ENCODE measurements at places on chromosomes 11 and 22. TPM values are rescaled to one million over a fixed set of nuclear protein-coding genes. Genes with fewer than 3 reads are reported as not detected.

GRCh38 chr22:27128461-27129085 lies 471.2 kb downstream of the MIAT start:
- no peak overlapping the region for H3K27ac ChIP-seq
- no peaks in the 10 kb centered on the region for H3K4me1 ChIP-seq
- H3K27me3 ChIP-seq: peaks cover 4% of the 10 kb centered on the region
- no peak for DNase-seq
- H3K4me3 ChIP-seq: no peak overlapping the region

DNA sequence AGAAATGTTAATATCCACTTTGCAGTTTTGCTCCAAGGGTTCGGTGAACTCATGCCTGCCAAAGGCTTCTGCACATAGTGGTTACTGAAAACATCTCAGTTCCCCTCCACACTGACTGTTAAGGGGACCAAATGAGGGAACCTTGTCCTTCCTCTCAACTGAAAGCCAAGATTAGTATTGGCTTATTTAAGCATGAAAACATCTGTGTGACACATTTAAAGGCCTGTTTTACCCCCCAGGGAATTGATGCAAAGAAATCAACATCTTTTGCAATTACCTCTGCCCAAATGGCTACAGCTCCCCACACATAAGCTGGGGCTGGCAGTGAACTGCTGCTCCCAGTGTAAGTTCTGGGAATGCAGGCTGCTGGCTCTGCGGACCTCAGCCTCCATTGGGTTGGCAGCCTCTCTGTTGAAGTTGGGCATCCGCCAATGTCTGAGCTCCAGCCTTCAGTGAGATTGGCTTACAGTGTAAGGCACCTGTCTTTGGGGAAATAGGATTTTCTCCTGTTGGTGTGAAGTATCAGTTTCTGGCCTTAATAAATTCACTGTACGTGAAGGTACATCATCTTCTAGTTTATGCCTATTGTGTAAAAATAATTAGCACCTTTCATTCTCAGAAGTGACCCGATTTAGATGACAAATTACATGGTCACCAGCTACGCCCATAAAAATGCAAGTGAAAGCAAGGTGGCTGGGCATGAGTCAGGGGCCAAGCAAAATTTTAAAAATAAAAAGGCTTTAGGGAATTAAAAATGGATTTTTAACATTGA lies 213.4 kb upstream of the SYN3 start:
- no peaks in the 10 kb centered on the region for H3K36me3 ChIP-seq
- DNase-seq: no peak
- no peaks in the 10 kb centered on the region for H3K27me3 ChIP-seq

DNA sequence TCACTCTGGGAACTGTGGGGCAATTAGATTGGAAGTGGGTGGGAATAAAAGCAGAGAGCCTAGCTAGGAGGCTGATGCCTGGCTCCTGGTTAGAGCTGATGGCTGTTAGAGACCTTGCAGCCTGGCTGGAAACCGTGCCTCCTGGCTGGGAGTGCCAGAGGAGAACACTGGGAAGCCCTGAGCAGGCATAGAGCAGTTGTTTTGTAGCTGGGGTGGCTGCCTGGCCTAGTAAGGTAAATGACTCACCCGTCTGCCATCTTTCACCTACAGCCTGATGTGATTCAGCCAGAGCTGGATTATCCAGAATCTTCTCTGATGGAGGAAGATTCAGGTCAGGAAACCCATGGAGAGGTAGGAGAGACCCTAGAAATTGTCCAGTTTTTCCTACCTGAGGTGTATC lies 6.1 kb downstream of the UQCR10 start:
- H3K4me1 ChIP-seq: peaks cover 8% of the 10 kb centered on the region
- no peak for DNase-seq
- H3K27me3 ChIP-seq: no peaks in the 10 kb centered on the region
- H3K36me3 ChIP-seq: peaks cover 24% of the 10 kb centered on the region

- peaks cover 2% of the 10 kb centered on the region for H3K4me1 ChIP-seq
- H3K4me3 ChIP-seq: no peak overlapping the region
- no peak for DNase-seq
- no peaks in the 10 kb centered on the region for H3K27me3 ChIP-seq
- H3K27ac ChIP-seq: no peak overlapping the region
Measured at GRCh38 chr11:5280582-5281102, 10.9 kb upstream of the HBE1 start.

GRCh38 chr11:105489446-105489845 lies 120.4 kb upstream of the GRIA4 start:
- no peak for DNase-seq
- no peak overlapping the region for H3K27ac ChIP-seq
- H3K4me1 ChIP-seq: no peaks in the 10 kb centered on the region

DNA sequence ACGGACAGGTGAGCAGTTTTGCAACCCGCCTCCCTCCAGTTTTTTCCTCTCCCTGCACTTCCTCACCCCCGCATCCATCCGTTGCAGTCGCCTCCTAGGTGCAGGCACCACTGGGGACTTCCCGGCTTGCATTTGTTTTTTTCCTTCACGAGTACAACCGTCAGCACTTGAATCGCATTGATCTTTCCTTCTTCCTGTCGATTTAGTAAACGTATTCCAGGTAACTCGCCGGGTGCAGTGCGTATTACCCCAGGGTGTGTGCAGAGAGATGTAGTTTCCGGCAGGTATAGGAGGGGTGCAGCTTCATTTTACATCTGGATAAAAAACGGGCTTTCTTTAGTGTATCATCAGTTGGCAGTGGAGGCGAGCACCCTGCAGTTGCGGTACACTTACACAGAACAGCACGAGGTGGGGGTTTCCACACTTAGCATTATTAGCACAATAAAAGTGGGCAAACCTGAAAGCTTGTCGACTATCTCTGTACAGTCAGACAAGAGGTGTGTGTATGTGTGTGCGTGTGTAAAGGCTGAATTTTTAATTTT lies at the start of gene SORL1-AS1:
Gene SORL1-AS1, minus strand, starts transcription at position 359 of the 542 bp plus-strand sequence.
- no peaks in the 10 kb centered on the region for H3K27me3 ChIP-seq
- peak within 1 kb of the TSS; percentile 91 for H3K27ac ChIP-seq
- H3K4me3 ChIP-seq: peak within 1 kb of the TSS; percentile 90
- DNase-seq: peak; percentile 33

DNA sequence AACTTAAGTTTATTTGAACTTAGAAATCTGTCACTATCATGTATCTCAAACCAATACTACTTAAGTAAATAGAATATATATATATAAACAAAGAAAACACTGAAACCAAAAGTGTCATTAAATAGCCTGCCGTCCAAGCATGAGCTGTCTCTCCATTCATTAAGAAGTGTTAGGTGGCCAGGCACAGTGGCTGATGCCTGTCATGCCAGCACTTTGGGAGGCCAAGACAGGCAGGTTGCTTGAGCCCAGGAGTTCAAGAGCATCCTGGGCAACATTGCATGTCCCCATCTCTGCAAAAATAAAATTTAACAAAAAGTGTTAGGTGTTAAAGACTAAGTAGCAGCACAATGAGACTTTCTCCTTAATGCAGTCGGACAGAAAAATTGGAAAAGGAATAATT lies 14.0 kb downstream of the CD6 start:
- no peak for DNase-seq
- peaks cover 85% of the 10 kb centered on the region for H3K36me3 ChIP-seq
- peak overlapping the region; percentile 83 for H3K4me3 ChIP-seq
- no peaks in the 10 kb centered on the region for H3K27me3 ChIP-seq
- peaks cover 83% of the 10 kb centered on the region for H3K4me1 ChIP-seq

- H3K4me1 ChIP-seq: peaks cover 16% of the 10 kb centered on the region
- no peak overlapping the region for H3K4me3 ChIP-seq
- no peak for DNase-seq
- H3K36me3 ChIP-seq: peaks cover 17% of the 10 kb centered on the region
Measured at GRCh38 chr22:41538583-41538982, 5.7 kb downstream of the POLR3H start.

GRCh38 chr11:34356913-34357700 lies 703 bp downstream of the ABTB2 start:
- no peak overlapping the region for H3K27ac ChIP-seq
- H3K36me3 ChIP-seq: peaks cover 37% of the 10 kb centered on the region
- DNase-seq: peak; percentile 56
- H3K27me3 ChIP-seq: peaks cover 36% of the 10 kb centered on the region
- peaks cover 40% of the 10 kb centered on the region for H3K4me1 ChIP-seq
- peak overlapping the region; percentile 92 for H3K4me3 ChIP-seq

DNA sequence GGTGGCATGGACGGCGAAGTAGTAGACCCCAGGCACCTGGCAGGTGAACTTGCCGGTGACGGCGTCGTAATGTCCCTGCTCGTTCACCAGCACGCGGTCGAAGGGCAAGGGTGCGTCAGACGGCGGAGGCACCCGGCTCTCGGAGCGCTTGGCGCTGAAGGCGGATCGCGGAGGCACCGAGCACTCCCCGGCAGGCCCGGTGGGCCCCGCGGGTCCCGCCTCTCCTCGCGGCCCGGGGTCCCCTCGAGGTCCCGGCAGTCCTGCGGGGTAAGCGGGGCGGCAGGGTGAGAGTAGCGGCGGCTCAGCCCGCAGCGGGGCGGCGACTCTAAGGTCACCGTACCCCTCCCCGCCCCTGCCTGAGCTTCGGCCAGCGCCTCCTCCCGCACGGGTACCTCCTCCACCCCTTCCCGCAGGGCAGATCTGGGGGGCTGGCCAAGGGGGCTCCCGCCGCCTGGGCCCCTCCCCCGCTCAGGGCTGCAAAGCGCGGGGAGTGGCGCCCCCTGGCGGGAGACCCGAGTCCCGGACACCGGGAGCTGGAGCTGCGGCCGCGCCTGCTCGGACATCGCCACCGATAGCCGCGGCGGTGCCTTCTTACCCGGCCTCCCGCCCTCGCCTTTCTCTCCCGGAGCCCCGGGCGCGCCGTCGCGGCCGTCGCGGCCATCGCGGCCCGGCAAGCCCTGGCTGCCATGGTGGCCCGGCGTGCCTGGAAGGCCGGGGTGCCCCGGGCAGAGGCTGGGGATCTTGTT lies 921 bp downstream of the C1QTNF5 start:
- no peak overlapping the region for H3K27ac ChIP-seq
- peak overlapping the region; percentile 44 for H3K4me3 ChIP-seq
- peaks cover 33% of the 10 kb centered on the region for H3K4me1 ChIP-seq
- DNase-seq: peak; percentile 45

DNA sequence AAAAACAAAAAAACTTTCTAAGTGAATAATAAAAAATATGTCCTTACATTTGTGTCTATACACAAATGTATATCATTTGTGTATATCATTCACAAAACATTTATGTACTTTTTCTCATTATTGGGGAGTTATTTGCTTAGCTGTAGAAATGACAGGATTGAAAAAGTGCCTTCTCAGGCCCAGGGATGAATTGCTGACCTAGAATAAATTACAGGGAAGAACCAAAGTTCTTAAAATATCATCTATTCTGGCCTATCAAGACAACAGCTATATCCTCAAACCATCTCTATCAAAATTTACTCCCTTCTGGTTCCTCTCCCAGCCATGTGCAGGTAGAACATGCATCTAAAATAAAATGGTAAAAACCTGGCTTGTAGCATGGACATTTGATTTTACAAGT lies 1.9 kb upstream of the RAB6A start:
- peaks cover 19% of the 10 kb centered on the region for H3K27me3 ChIP-seq
- no peak overlapping the region for H3K27ac ChIP-seq
- no peak for DNase-seq
- H3K4me1 ChIP-seq: peaks cover 24% of the 10 kb centered on the region

GRCh38 chr22:42388130-42388797 lies 43.9 kb downstream of the NFAM1 start:
- H3K4me1 ChIP-seq: no peaks in the 10 kb centered on the region
- no peak overlapping the region for H3K27ac ChIP-seq
- peaks cover 9% of the 10 kb centered on the region for H3K27me3 ChIP-seq
- DNase-seq: no peak

DNA sequence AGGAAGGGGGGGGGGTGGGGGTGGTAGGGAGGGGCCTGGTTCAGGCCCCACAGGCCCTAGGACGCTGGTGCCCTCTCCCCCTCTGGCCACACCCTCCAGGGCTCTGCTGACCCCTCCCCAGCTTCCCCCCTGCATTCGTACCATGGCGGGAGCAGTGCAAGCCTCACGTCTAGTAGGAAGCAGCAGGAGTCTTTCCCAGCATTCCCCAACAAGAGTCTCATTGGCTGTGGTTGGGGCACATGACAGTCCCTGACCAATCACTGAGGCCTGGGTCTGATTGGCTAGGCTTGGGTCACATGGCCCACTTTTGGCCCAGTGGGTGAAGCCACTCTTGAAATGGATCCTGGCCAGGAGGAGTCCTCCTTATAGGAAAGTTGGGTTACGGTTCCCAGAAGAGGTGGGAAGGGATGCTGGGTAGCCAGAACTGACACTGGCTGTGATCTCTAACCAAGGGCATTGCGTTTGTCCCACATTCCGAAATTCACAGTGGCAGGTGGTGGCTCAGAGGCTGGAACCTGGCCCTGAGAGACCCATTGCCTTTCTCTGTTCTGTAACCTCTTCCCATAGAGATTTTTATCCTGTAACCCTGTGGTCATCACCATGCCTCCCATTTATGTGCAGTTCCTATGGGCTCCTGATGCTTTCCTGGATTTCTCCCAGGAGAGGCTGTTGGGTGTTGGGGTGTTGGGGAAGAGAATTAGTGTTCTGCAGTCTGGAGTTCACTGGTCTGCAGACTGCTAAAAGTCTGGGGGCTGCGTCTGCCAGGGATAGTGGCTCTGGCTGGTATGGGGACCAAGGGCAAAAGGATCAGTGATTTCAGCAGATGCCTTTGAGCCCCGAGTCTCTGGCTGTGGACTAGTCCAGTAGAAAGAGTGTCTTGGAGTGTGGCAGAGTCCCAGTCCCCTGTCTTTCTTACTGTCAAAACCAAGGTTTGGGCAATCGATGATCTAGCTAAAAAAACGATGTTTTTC lies 58.9 kb upstream of the MYEOV start:
- peaks cover 2% of the 10 kb centered on the region for H3K27me3 ChIP-seq
- no peak overlapping the region for H3K27ac ChIP-seq
- no peaks in the 10 kb centered on the region for H3K36me3 ChIP-seq
- no peak overlapping the region for H3K4me3 ChIP-seq
- peaks cover 17% of the 10 kb centered on the region for H3K4me1 ChIP-seq
- DNase-seq: no peak

- H3K27ac ChIP-seq: no peak overlapping the region
- DNase-seq: no peak
- no peak overlapping the region for H3K4me3 ChIP-seq
Measured at GRCh38 chr11:102592634-102593581, 32.2 kb downstream of the MMP20 start.

DNA sequence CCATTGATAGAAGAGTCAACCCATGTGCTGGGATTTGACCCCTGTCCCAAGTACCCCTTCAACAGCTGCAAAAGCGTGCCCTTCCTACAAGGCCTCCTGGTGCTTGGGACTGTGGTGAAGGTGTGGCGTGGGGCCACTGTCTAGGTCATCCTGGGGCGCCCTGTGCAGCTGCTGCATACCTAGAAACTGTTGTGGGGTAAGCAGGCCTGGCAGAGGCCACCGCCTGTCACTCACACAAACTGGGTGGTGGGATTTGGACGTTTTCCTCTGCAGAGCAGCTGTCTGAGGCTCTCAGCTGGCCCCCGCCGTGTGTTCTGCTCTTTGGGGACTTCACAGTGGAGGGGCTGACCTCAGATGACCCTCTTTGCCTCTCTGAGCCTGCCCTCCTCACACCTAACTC lies 69.7 kb downstream of the SCN3B start:
- H3K36me3 ChIP-seq: peaks cover 38% of the 10 kb centered on the region
- no peaks in the 10 kb centered on the region for H3K27me3 ChIP-seq
- no peak for DNase-seq
- peaks cover 6% of the 10 kb centered on the region for H3K4me1 ChIP-seq
- H3K4me3 ChIP-seq: no peak overlapping the region

Gene ACRV1
- total RNA-seq: not detected

Gene SYCE3
- total RNA-seq: 0.62 TPM

Gene APOBEC3H
- total RNA-seq: 7.3 TPM

Gene CDC42EP1
- 1.1 TPM for total RNA-seq

Gene TSPAN18
- total RNA-seq: 1.1 TPM

Gene KRTAP5-8
- total RNA-seq: not detected

Gene BIRC3
- total RNA-seq: 217 TPM
